Renal cortex interstitium (tissue), 15 donors: ENCODE measurements at places on chromosomes 16 and 17. TPM values are rescaled to one million over a fixed set of nuclear protein-coding genes. Genes with fewer than 3 reads are reported as not detected.

- DNase-seq, result no peak
Observed at GRCh38 chr16:58001781-58002415, 691 bp downstream of the USB1 start.

- DNase-seq, result no peak
Observed at GRCh38 chr17:13735444-13735843, 133.7 kb upstream of the HS3ST3A1 start.

Gene FADS6
- polyA plus RNA-seq, result 0.67 TPM

- no peak for DNase-seq
Observed at GRCh38 chr17:77163001-77163400, 22.2 kb downstream of the SEC14L1 start.

GRCh38 chr16:75983741-75984381 is 257.6 kb upstream of the CPHXL start:
- DNase-seq, result no peak

- no peak for DNase-seq
Observed at GRCh38 chr17:530851-531250, 178.2 kb upstream of the RPH3AL start.

DNA sequence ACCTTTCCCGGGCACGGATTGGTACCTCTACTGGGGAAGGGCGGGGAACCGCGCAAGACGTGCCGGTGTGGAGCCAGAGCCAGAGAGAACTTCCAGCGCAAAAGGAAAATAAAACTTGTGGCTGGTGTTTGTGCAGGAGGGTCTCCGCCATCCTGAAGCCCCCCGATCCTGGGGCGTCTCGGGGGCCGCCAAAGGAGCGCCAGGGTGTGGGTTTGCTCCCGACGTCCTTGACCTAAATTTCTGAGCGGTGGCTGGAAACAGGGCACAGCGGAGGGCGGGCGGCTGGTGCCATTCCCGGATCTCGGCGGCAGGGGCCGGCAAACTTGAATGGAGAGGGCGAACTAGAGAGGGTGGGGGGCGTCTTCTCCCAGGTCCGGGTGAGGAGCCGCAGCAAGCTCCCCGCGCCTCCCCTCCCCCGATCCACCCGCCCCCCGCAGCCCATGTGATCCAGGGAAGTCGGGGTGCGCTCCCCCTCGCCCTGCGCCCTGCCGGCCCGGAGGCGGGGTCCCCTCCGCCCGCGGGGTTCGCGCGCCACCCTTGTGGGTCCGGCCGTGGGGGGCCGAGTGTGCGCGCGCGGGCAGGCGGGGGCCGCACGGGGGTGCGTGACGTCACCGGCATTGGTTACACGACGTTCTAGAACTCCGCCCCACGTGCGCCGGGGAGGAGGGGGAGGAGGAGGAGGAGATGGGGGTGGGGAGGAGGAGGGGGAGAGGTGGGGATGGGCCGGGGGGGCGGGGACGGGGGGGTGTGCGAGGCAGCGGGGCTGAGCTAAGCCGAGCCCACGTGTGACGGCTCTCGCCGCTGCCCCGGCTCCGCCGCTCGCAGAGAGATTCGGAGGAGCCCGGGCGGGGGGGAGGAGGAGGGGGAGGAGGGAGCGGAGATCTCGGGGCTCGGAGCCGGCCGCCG is at the start of gene MSI2:
TSS of gene MSI2 (plus strand) at position 748 of the 906 bp plus-strand sequence. CDS start 220 bp downstream, outside the sequence.
- DNase-seq, result peak; percentile 82

DNA sequence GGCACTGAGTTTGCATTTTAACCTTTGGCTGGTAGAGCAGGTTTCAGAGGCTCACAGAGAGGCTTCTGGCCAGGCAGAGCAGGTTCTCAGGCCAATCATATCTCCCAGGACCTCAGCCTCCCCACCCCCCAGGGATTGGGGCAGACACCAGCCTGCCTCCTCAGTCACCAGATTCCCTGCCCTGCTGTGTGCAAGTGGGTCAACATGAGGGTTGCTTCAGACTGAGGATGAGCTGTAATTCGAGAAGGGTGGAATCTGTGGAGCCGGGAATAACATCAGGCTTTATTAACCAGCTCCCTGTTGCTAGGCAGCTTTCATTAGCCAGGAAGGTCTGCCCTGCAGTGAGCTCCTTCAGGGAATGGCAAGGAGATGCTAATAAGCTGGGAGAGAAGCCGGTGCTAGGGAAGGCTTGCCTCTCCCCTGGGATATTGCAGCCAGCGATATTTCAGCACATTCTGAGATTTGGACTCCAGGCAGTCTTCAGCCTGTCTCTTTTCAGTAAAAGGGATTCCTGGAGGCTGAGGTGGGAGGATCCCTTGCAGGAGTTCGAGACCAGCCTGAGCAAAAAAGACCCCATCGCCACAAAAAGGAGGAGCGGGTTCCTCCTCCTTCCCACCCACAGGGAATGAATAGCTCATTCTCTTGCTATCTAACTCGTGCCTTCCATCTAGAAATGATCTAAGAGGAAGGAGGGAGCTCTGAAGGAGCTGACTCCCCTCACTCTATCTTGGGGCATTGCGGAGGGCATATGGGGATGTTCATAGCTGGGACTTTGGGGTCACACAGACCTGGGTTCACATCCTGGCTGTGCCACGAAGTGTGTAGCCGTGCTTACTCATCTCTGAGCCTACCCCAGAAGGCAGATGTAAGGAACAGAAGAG is 10.7 kb downstream of the SGSM2 start:
- peak; percentile 68 for DNase-seq

DNA sequence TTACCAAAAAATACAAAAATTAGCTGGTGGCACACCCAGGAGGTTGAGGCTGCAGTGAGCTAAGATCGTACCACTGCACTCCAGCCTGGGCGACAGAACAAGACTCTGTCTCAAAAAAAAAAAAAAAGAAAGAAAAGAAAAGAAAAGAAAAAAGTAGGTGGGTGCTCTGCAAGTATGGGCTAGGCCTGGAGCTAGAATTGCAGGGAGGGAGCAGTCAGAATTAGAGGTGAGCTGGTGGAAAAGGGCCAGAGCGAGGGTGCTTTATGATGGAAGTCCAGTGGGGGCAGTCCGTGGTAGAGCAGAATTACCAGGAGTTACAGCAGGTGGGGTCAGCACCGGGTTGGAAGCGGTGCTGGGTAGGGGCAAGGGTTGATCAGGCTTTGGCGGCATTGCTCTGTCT is 57.0 kb upstream of the KDM6B start:
- no peak for DNase-seq

- peak; percentile 27 for DNase-seq
Observed at GRCh38 chr16:80198311-80199299, 342.2 kb upstream of the DYNLRB2 start.

Gene TP53TG3
- polyA plus RNA-seq, result not detected

DNA sequence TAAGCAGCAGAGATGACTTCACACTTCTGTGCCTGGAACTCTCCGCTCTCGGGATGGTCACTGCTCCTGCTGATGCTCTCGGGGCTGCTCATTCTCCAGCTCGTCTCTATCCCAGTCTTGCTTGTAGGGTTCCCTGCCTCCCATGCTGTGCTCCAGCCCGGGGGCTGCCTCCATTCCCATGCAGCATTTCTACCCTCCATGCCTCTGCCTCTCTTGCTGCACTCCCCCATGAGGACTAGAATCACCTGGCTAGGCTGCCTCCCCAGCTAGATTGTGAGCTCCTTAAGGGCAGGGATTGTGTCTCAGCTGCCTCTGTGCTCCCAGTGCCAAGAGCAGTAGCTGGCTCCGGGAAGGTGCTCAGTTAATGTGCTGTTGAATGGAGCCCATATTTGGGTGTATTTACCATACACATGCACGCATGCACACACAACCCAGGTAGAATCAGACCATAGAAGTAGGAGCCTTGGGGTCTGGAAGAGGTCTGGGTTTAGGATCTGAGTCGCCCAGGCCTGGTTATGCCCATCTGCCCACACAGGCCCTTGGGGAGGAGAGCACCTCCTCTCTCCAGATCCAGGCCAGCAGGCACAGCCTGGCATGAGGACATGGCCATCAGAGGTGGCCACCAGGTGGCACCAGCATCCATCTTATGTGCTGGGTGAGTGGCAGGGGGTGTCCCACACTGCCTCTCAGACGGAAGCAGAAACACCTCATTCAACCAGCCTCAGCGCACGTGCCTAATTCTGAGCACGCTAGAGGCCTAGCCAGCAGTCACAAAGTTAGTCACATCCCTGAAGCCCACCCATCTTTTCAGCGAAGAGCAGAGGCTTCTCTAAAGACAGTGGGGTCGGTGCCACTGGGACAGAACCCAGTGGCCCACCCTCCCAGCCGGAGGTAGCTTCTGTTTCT is 9.3 kb downstream of the GIT1 start:
- no peak for DNase-seq

DNA sequence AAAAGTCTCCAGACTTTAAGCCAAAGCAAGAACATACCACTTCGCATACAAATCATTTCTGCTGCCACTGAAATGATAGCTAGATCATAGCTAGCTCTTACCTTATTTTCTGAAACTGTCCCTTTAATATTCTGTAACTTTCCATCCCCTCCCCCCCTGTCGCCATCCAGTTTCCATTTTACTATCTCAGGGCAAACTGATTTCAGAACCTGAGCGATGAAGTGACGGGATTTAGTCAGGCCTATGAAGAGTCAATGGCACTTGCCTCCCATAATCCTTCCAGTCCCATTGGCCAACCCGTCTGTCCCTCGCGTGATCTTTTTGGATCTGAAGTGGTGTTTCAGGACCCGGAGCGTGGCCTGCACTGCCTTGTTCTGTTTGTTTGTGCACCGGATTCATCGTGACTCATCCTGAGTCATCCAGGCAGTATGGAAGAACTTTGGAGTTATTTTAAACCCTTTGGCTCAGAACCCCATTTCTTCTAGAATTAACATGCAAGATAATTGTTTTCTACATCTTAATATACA is 199.8 kb upstream of the CHMP6 start:
- no peak for DNase-seq
